Stimulated activated CD8-positive, alpha-beta memory T cell treated with anti-CD3 and anti-CD28 coated beads, Interleukin-4, amount 100 ng/mL, for 1 hour (primary cell): ENCODE measurements at places on chromosomes 11 and 22.

GRCh38 chr22:36740716-36741115 lies 35.2 kb downstream of the IFT27 start:
- no peak for DNase-seq

DNA sequence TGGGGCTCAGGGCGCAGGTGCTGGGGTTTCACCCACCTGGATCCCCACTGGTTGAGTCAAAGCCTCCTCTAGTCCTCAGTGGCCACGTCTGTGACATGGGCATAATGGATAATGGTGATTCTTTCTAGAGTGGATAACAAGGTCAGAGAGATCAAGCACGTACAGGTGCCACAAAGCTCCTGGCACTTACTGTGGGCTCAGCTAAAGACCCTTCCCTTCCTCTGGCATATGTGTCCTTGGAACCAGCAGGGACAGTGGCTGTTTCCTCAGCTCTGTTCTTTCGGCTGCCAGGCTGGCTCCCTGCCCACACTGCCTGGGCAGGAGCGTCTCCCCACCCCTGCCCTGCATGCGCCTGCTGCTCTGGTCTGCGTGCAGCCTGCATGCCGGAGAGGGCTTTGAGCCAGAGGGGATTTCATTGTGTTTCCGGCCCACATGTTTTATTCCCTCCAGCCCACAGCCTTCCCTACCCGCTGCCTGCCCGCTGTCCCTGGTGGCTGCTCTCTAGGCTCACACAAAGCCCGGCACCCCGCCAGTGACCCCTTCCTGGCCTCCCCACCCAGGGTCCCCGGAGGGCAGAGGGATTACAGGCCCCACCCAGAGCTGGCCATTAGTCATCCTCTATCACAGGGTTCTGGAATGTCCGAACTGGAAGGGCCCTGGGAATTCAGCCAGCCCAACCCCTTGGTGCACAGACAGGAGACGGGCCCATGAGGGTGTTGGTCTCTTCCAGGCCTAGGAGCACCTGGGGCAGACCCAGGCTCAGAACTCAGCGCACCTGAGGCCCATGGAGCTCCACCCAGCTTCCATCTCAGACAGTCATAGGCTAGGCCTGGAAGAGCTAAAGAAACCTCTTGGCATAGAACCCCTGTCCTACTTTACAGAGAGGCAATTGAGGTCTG lies 55.3 kb upstream of the GCAT start:
- DNase-seq: no peak

- DNase-seq: no peak
These were observed 41.8 kb downstream of the GDPD4 start for GRCh38 chr11:77259641-77260040.

DNA sequence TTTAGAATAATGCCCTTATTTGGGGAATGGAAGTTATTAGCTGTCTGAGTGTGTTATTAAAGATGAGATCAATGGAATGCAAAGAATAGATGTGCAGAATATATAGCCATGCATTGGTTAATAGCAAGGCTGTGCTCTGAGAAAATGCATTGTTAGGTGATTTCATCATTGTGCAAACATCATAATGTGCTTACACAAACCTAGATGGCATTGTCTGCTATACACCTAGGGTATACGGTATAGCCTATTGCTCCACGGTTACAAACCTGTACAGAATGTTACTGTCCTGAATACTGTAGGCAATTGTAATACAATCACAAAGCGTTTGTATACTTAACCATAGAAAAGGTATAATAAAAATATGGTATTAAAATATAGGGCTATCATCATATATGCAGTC lies 25.5 kb downstream of the SLC5A12 start:
- DNase-seq: no peak
